ENCODE measurements at places on chromosomes 6 and 20.
A peak's percentile ranks its signal among the peaks of the same experiment; 100 is the strongest.

- no peak for DNase-seq
Observed at GRCh38 chr20:61161726-61162390, 90.2 kb upstream of the CDH4 start.

DNA sequence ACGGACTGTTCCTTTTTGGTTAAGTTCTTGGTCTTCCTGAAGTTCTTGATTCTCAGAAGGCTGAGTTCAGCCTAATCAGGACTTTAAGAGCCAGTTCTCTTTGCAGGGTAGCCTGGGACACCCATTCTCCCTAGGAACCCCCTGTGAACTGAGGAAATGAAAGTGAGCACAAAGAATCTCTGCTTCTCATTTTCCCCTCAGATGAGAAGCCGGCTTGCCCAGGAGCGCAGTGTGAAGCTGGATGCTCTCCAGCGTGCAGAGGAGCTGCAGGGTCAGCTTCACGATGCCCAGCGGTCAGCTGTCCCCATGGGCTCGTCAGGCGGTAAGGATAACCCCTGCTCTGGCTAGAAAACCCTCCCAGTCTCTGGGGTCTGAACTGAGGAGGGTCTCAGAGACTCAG lies 34.0 kb downstream of the CD164 start:
- DNase-seq, result no peak

- DNase-seq, result no peak
Observed at GRCh38 chr6:82836022-82836575, 229.5 kb downstream of the UBE3D start.

DNA sequence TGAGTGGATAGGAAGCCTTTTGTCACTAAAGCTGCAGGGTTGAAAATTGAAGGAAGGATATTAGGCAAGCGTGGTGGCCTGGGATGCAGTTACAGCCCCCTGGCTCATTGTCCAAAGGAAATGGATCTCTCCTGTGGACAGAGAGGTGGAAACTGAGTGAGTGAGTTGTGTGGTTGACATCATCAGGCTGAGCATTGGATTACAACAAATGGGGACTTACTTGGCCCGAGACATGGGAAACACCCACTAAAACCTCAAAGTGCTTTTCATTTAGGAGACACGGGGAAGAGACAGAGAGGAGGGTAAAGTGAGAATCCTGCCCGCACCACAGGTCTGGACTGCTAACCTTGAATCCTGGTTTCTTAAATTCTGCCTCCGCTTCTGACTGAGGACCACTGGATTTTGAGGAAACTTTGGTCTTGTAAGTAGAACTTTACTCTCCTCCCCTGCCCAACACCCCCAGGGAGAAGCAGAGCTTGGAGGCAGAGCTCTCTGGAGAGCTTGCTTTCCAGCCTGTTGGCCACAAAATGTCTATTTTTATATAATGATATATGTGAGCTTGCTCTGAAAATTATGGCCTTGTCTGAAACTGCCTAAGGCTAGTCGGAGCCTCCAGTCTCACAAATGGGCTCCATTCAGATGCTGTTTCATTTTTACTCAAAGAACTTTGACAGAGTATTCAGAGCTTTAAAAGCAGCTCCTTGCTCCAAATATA lies at the start of gene PKIG:
TSS of gene PKIG (plus strand) at position 269 of the 715 bp plus-strand sequence. CDS start 31,978 bp downstream, outside the sequence.
- peak; percentile 86 for DNase-seq

DNA sequence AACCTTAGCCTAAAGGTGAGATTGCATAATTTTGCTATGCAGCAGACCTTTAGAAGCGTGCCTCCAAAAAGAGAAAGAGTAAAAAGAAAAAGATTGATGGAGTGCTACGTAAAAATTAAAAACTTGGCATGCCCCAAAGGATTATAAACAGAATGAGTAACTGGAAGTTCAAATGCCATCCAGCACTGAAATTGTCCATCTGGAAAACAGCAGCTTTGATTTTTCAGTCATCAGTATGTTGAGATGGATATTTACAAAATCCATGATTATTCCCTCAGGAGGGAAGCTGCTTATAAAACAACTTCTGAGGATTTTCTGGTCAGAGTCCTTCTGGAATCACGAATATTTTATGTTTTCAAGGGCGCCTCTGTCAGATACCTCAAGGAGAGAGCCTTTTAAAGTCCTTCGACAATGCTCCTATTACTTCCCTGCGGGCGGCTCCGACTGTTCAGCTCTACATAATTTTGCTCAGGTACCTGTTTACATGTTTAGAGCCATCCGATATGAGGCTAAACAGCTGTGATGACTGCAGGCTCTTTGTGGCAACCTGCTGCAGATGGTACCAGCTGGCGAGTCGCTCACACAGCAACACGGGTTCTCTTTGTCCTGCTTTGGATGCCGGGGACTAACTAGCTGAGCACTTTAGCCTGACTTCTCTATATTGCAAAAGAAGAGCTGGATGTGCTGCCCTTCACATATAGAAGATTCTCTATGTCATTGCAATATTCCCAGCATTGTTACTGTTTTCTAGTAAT lies 83.3 kb downstream of the RCAN2 start:
- no peak for DNase-seq

- DNase-seq, result peak; percentile 82
Observed at GRCh38 chr6:27791182-27791943, 120.8 kb downstream of the OR2B2 start.

GRCh38 chr6:162474722-162475121 lies 252.8 kb downstream of the PRKN start:
- DNase-seq, result no peak

GRCh38 chr20:64049060-64049877 lies at the start of gene SOX18:
TSS of gene SOX18 (minus strand) at chr20:64049639. CDS start at chr20:64049516, 123 bp downstream.
- DNase-seq, result peak; percentile 24

DNA sequence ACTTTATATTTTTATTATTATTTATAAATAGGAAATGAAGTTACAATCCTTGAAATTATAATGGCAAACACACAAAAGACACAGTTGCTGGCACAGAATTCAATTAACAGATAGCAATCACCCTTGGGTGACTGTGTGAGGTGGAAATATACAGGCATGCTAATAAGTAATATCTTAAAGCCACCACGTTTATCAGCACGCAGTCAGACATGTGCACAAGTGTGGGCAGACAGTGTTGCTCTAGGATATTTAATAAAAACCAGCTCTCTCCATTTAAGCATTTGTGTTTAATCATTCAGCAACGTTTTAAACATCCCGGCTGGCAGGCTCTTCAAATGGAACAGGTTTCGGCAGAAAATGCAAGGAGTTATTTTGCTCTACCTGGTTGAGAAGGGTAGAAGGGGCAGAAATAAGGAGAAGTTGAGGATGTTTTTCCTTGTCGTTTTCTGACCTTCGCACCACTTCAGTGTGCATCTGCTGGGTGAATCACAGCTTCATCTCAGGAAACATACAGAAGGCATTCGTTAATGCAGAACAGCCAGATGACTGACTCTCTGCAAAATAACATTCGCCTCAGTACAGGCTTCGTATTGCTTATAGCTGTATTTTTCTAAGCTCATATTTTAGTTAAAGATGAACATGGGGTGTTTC lies 585.1 kb downstream of the QKI start:
- peak; percentile 34 for DNase-seq

GRCh38 chr6:141677598-141678211 lies 455.0 kb upstream of the GJE1 start:
- peak; percentile 44 for DNase-seq

- no peak for DNase-seq
Observed at GRCh38 chr6:35713006-35713767, 23.6 kb upstream of the ARMC12 start.

- peak; percentile 61 for DNase-seq
Observed at GRCh38 chr6:166997768-166998255, 1.4 kb upstream of the CEP43 start.

DNA sequence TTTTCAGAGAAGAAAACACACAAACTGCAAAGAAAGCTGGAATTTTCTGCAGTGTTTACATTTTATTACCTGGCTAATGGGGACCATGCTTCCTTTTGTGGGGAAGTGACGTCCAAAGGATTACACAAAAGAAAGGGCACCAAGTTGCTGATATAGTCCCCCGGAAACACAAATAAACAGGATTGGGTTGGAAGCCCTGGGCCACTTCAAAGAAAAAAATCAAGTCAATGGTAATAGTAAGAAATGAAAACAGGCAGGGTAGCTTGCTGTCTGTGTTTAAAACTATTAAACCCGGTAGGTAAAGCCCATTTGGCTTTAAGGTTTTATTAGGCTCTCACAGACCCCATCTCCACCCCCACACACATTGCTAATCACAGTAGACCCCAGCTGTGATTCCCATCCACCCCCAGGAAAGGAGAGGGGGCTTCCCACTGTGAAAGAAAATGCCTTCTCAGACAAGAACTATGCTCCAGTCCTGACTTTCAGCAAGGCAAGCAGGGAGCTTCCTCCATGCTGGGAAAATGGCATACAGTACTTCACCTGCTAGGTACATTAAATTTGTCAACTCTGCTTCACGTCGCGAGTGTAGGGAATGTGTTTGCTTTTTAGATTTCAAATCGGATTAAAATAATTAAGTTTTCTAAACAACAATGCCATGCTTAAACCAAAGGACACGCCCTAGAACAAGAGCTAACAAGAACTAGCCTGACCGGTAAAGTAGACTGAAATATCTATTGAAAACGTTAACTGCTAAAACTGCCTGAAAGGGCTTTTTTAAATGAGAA lies 1.1 kb downstream of the PERP start:
- DNase-seq, result no peak

- DNase-seq, result no peak
Observed at GRCh38 chr20:57396212-57396983, 5.2 kb downstream of the RBM38 start.

DNA sequence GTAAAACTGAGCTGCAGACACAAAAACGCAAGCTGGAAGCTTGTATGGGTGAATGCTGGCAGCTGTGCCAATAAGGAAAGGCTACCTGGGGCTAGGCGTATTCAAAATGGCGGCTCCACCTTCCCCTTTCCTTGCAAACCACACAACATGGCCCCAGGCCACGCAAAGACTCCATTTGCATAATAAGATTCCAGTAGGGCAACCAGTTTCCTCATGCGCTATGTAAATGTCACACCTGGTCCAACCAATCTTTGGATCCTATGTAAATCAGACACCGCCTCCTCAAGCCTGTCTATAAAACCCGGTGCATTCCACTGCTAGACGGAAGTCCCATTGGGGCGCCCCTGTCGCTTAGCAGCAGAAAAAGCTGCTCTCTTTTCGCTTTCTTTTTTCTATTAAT lies 505.9 kb upstream of the BTBD3 start:
- DNase-seq, result no peak

GRCh38 chr20:38880952-38881735 lies 45.1 kb upstream of the FAM83D start:
- DNase-seq, result no peak

DNA sequence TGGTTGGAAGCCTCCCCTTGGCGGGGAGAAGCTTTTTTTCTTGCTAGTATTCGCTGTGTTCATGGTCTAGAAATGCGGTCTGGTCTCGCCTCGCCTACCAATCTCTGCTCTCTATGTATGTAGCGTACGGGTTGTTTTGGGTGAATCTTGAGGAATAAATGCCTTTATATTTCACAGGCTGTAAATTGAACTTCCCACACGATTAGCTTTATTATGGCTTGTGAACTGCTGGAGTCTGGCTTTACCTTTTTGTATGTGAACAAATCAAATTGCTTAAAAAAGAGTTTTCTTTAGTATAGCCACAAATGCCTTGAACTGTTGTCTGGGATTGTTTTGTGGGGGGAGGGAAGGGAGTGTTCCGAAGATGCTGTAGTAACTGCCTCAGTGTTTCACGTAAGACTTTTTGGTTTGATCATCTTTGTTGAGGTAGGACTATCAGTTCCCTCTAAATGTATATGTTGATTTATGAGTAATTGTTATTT lies 2.2 kb downstream of the INSM1 start:
- no peak for DNase-seq

DNA sequence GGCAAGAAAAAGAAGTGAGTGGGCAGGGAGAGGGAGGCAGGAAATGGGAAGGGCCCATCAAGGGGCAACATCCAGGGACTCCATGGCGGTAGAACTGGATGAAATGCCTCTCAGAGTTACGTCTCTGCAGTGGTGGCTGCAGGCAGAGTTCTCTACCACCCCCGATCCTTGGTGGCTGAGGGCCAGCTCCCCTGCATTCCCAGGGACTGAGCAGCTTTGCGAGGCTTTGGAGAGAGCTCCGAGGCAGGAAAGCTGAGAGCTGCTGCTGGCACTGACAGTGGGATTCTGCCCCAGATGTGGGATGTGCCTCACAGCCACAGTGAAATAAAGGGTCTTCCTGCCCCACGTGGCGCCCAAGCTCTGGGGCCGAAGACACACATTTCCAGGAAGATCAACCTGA lies 236.6 kb downstream of the SLC24A3 start:
- DNase-seq, result peak; percentile 38

DNA sequence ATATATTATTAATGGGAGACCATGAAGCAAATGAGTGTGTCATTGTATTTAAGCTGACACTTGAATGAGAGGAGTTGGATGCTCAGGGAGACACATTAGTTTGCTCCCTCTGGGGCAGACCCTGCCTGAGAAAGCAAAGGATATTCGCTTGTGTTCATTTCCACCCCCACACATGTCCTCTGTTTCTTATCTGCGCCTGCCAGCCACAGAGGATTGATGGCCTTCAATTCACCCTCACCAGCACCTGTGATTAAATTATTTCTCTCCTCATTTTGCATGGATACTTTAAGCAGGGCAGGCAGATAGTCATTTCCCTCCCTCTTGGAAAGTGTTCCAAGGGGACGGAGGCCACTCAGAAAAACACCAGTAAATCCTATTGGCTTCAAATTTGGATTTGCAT lies 185.2 kb upstream of the GMDS start:
- DNase-seq, result no peak

DNA sequence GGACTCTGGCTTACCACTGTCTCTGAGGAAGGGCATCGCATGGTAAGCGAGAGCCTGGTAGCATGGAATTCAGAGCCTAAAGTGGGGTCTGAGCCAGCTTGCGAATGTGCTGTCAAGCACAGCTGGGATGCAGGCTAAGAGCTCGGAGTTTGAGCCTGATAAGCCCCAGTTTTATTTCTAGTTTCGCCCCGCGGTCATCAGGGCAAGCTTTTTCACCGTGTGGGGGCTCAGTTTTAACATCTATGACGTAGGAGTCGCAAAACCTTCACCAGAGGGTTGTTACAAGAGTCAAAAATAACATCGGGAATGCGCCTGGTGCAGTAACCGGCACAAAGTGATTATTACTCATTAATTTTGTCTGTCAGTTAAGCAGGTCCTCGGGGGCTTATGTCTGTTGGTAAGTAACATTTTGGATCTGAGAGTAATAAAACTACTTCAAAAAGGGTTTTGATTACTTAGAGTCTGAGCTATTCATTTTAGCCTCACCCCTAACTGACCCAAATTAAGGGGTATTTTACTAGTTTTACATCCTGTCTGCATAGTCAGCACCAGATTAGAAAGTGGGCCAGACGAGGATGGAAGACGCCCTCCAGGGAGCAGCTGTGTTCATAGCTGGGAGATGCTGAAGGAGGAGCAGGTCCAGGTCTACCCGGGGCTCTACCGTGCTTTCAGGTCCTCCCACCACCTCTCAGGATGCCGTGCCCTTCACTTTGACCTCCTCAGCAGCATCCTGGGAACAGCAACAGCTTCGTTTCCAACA lies 29.7 kb downstream of the SLC22A23 start:
- no peak for DNase-seq

- no peak for DNase-seq
Observed at GRCh38 chr6:153086225-153086990, 44.7 kb downstream of the RGS17 start.
